CD8-positive, alpha-beta T cell (primary cell): ENCODE measurements at places on chromosomes 7 and 10.

GRCh38 chr7:45446195-45446944 lies 127.8 kb upstream of the ADCY1 start:
- no peak for DNase-seq

GRCh38 chr10:78706256-78706655 lies 362.5 kb upstream of the ZMIZ1 start:
- no peak for DNase-seq

DNA sequence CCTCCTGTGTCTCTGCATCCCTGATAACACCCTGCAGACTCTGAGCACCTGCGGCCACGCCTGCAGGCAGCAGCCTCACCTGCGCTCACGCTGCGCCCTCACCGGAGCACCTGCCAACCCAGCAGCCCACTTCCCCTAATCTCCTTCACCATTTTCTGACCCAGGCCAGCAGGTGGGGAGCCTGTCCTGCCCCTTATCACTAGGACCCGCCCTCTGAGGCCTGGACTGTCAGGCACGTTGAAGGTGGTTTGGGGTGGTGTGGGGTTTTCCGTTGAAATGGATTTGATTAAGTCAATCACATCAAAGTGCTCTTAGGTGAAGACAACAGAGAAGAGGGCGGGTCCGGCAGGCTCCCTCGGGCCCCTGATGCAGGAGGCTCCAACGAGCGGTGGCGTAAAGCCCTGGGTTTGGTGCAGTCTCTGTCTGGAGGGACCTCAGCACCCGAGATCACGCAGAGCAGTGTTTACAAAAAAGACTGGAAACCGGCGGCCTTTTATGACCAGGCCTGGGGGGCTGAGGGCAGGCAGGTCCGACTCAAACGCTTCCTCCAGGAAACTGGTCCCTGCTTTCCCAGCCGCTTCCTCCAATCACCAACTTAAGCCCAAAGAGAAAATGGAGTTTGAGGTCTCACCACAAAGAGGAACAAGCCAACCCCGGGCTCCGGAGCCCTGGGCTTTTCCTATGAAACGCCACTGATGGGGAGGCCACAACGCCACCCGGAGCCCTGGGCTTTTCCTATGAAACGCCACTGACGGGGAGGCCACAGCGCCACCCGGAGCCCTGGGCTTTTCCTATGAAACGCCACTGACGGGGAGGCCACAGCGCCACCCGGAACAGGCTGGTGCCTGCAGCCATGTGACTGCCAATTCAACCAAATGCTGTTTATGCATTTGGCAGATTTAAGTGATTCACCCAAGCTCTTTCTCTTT lies 45.5 kb downstream of the DPYSL4 start:
- DNase-seq = peak; percentile 53

- no peak for DNase-seq
These were observed 129.3 kb upstream of the ACBD5 start for GRCh38 chr10:27369880-27370279.

DNA sequence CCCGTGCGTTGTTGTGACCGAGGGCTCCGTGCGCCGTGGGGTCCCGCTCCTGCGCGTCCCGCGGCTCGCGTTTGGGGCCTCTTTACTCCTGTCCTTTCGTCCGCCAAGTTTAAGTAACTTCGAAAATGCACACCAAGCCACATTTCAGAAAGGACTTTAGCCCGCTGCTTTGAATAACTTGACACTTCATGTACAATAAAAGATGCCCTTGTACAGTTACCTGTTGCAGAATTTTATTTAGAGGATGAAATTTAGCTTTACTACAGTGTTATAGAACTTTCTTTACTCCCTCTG lies 459 bp downstream of the SUGCT start:
- DNase-seq = no peak

GRCh38 chr7:27316311-27316710 lies 73.7 kb downstream of the EVX1 start:
- no peak for DNase-seq

GRCh38 chr10:2980116-2980515 lies 87.2 kb upstream of the PFKP start:
- no peak for DNase-seq

DNA sequence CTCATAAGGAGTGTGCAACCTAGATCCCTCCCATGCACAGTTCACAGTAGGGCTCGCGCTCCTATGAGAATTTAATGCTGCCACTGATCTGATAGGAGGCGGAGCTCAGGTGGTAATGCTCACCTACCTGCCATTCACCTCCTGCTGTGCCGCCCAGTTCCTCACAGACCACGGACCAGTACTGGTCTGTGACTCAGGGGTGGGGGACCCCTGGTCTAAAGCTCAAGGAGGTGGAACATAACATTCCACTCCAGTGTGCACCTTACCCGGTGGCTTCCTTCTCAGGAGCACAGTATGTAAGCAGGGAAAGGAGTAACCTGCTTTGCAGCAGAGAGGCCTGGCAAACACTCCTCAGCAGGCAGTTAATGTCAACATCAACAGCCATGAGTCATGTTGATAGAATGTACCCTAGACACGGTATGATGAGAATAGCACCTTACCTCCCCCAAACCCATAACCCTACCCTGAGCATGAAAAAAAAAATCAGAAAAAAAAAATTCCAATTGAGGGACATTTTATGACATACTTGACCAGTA lies 273.5 kb downstream of the FGFR2 start:
- no peak for DNase-seq

GRCh38 chr7:38607466-38607865 lies 23.7 kb downstream of the AMPH start:
- no peak for DNase-seq

GRCh38 chr7:155487509-155488482 lies 29.9 kb downstream of the EN2 start:
- DNase-seq = no peak

DNA sequence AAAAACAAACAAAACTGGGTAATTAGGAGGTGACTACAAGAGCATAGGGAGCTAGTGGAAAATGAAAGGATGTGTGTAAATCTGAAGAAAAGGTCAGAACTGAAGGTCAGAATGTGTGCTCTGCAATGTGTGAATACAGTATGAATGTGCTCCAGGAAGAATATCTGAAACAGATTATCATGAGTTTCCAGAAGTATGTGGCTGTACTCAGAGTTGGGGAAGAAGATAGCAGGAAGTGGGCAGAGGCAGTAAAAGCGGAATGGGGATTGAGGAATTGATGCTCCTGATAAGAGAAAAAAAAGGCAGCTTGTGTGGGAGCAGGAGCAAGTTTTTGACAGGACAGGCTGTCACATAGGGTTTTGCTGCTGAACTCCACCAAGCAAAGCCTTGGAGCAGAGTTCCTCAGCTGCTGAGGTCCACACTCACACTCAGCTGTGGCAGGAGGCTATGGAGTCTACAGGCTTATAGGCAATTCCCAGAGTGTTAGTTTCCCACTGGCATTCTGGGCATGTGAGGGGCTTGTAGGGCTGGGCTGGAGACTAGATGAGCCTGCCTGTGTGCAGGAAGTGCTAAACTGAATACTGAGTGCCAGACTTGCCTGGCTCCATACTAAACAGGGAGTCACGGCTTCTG lies 22.9 kb downstream of the H2AZ2 start:
- no peak for DNase-seq

DNA sequence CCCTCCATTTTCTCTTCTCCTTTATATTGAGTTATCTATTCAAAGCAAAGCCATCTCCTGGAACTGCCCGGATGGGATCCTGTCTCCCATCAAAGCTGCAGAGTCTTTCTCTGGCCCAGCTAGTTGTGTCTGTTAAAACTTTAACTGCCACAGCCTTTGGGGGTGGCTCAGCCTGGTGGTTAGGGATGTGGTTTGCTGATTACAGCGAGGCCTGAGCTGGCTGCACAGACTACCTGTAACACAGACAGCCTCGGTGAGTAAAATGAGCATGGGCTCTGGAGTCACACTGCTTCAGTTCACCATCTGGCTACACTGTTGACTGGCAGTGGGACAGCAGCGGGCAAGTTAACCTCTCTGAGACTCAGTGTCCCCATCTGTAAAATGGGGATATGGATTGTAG lies 18.4 kb upstream of the HABP2 start:
- no peak for DNase-seq

DNA sequence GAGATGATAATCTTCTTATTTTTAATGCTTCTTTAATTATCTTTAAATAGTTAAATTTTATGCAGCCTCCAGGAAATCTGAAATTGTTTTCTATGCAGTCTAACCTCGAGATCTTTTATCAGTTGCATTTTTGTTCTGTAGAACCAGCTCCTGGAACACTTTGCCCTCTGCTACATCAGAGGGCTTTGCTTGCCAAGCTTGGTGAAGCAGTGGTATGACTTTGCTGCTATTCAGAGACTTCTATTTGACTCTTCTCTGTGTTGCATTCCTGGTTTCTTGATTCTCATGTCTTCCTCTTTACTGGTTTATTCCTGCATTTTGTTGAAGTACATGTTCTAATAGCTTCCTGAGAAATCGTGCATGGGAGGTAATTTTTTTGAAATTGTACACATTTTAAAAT lies 163.7 kb upstream of the TMEM229A start:
- no peak for DNase-seq

DNA sequence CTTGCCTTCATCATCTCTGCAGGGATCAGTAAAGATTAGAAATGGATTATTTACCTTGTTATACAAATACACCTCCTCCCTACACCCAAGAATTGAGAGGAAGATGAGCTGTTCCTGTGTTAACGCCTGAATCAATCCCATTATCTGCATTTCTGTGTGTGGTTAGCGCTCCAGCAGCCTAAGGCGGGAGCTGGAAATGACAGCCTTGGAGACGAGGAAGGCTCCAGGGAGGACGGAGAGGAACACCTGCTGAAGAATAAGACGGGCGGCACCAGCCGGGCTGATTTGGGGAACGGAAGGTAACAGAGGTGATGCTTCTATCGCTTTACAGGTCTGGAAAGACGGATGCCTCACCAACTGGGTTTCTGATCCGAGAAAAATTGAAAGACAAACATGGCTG lies 34.2 kb upstream of the DDC start:
- DNase-seq = no peak

- DNase-seq = no peak
These were observed 44.1 kb downstream of the C10orf105 start for GRCh38 chr10:71675295-71675970.

GRCh38 chr7:14023342-14023741 lies 33.9 kb upstream of the ETV1 start:
- no peak for DNase-seq
